ENCODE measurements at places on chromosomes 3 and 15.

DNA sequence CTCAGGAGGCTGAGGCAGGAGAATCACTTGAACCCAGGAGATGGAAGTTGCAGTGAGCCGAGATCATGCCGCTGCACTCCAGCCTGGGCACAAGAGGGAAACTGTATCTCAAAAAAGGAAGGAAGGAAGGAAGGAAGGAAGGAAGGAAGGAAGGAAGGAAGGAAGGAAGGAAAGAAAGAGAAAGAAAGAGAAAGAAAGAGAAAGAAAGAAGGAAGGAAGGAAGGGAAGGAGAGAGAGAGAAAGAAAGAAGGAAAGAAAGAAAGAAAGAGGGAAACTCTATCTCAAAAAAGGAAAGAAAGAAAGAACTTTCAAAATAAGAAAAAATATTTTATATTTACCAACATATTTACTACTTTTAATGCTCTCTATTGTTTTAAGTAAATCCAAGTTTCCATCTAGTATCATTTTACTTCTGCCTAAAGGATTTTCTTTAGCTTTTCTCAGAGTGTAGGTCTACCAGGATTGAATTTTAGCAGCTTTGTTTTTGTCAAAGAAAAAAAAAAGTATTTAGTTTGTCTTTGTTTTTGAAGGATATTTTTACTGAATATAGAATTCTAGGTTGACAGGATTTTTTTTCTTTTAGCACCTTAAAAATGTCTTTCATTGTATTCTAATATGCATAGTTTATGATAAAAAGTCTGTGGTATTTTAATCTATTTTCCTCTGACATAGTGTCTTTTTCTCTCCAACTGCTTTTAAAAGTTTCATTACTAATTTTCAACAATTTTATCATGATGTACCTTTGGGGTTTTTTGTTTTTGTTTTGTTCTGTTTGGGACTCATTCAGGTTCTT lies 47.2 kb upstream of the CORO2B start:
- no peak overlapping the region for H3K27ac ChIP-seq
- H3K4me3 ChIP-seq = no peak overlapping the region
- H3K4me1 ChIP-seq = no peaks in the 10 kb centered on the region
- no peak for DNase-seq
- H3K27me3 ChIP-seq = no peaks in the 10 kb centered on the region
- H3K36me3 ChIP-seq = no peaks in the 10 kb centered on the region

DNA sequence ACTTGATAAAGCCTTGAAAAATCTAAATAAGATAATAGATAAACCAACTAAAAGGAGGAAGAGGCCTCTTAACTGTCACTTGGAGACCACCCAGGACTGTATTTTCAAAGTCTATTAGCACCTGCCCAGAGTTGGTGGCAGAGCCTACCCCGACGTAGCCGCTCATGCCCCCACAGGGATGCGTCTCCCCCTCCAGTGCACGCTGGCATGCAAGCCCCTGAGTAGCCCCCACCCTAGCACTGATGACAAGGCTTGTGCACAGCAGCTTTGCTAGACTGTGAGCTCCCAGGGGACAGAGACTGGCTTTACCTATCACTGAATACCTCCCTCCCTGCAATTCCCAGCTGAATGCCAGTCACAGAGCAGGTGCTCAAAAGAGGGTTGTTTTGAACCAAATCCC lies 54.1 kb upstream of the HES1 start:
- H3K27me3 ChIP-seq = no peaks in the 10 kb centered on the region

- no peaks in the 10 kb centered on the region for H3K36me3 ChIP-seq
- no peak overlapping the region for H3K4me3 ChIP-seq
- H3K27me3 ChIP-seq = peaks cover 49% of the 10 kb centered on the region
- H3K4me1 ChIP-seq = no peaks in the 10 kb centered on the region
These were observed 1.1 kb downstream of the TM6SF1 start for GRCh38 chr15:83108266-83109219.

- H3K36me3 ChIP-seq = no peaks in the 10 kb centered on the region
- H3K27ac ChIP-seq = no peak overlapping the region
- peaks cover 29% of the 10 kb centered on the region for H3K4me1 ChIP-seq
- no peak for DNase-seq
- no peaks in the 10 kb centered on the region for H3K27me3 ChIP-seq
These were observed 104.9 kb downstream of the OXNAD1 start for GRCh38 chr3:16369885-16370284.

GRCh38 chr3:53525765-53526703 lies 31.6 kb downstream of the CACNA1D start:
- H3K27me3 ChIP-seq = no peaks in the 10 kb centered on the region
- no peak overlapping the region for H3K4me3 ChIP-seq
- H3K36me3 ChIP-seq = no peaks in the 10 kb centered on the region
- peaks cover 9% of the 10 kb centered on the region for H3K4me1 ChIP-seq
- H3K27ac ChIP-seq = peak overlapping the region; percentile 80
